A549 treated with CpdA at 1 μM for 4 hours (cell line): ENCODE measurements at places on chromosomes 1 and 21. TPM values are rescaled to one million over a fixed set of nuclear protein-coding genes. Genes with fewer than 3 reads are reported as not detected.

The FAM3B gene
- total RNA-seq, result 0.03 TPM in 1 of 5 replicates, not detected in the others

The MATN1 gene
- 0.05 to 0.25 TPM (median 0.07 TPM) in 4 of 5 replicates, not detected in the other for total RNA-seq

The AHCTF1 gene
- 21.1 to 37.7 TPM (median 28.0 TPM) in 5 replicates for total RNA-seq

The NBPF19 gene
- 3.4 to 4.8 TPM (median 4.0 TPM) in 5 replicates for total RNA-seq

The CELA3A gene
- not detected in 5 replicates for total RNA-seq

The ZBTB48 gene
- total RNA-seq, result 11.5 to 15.5 TPM (median 15.2 TPM) in 5 replicates

The RNU1-4 gene
- not detected in 5 replicates for total RNA-seq

The PEX14 gene
- 11.9 to 16.0 TPM (median 15.9 TPM) in 5 replicates for total RNA-seq

The FCMR gene
- total RNA-seq, result 3.9 to 6.6 TPM (median 3.9 TPM) in 5 replicates

The OR2T6 gene
- total RNA-seq, result not detected in 5 replicates

The CYP4B1 gene
- total RNA-seq, result not detected in 5 replicates

The UBXN10 gene
- not detected in 5 replicates for total RNA-seq

The F3 gene
- 1.5 to 3.3 TPM (median 2.7 TPM) in 5 replicates for total RNA-seq

The RGS8 gene
- total RNA-seq, result not detected in 5 replicates

The CSMD2 gene
- 0.01 TPM in 1 of 5 replicates, not detected in the others for total RNA-seq

The REN gene
- not detected in 5 replicates for total RNA-seq

The KIF21B gene
- 1.8 to 3.8 TPM (median 2.8 TPM) in 5 replicates for total RNA-seq

The HSD3B1 gene
- total RNA-seq, result not detected in 5 replicates

The DCST1 gene
- 0.02 TPM in 1 of 5 replicates, not detected in the others for total RNA-seq

The WASF2 gene
- 40.1 to 52.5 TPM (median 48.7 TPM) in 5 replicates for total RNA-seq

The SELENOF gene
- 129 to 196 TPM (median 158 TPM) in 5 replicates for total RNA-seq

The PALMD gene
- total RNA-seq, result 0.38 to 0.71 TPM (median 0.49 TPM) in 5 replicates

The CD58 gene
- total RNA-seq, result 20.8 to 24.0 TPM (median 22.9 TPM) in 5 replicates

The CHD1L gene
- 31.8 to 36.6 TPM (median 33.7 TPM) in 5 replicates for total RNA-seq

The DIO1 gene
- total RNA-seq, result not detected in 5 replicates

The CDA gene
- 32.1 to 47.4 TPM (median 36.1 TPM) in 5 replicates for total RNA-seq

The ARPC5 gene
- total RNA-seq, result 144 to 192 TPM (median 166 TPM) in 5 replicates

The TNFRSF1B gene
- total RNA-seq, result 0.33 to 0.59 TPM (median 0.40 TPM) in 5 replicates

The CLCA1 gene
- not detected in 5 replicates for total RNA-seq

The ADAMTSL4 gene
- total RNA-seq, result 2.2 to 3.3 TPM (median 3.0 TPM) in 5 replicates

The SPATC1L gene
- total RNA-seq, result 0.07 TPM in 1 of 5 replicates, not detected in the others

The CD53 gene
- 0.05 TPM in 1 of 5 replicates, not detected in the others for total RNA-seq

The PADI1 gene
- total RNA-seq, result 1.3 to 2.3 TPM (median 1.8 TPM) in 5 replicates

The BGLAP gene
- total RNA-seq, result 0.27 to 1.2 TPM (median 0.44 TPM) in 4 of 5 replicates, not detected in the other

The LEMD1 gene
- not detected in 5 replicates for total RNA-seq

The ANXA9 gene
- total RNA-seq, result 0.70 to 1.3 TPM (median 0.83 TPM) in 5 replicates

The RNF186 gene
- total RNA-seq, result not detected in 5 replicates

The C2CD4D gene
- not detected in 5 replicates for total RNA-seq

The NTNG1 gene
- total RNA-seq, result not detected in 5 replicates

The CFAP74 gene
- total RNA-seq, result 0.01 TPM in 1 of 5 replicates, not detected in the others

The PTBP2 gene
- 6.0 to 9.0 TPM (median 6.7 TPM) in 5 replicates for total RNA-seq

The BARHL2 gene
- not detected in 5 replicates for total RNA-seq

The ERICH3 gene
- total RNA-seq, result not detected in 5 replicates

The STK40 gene
- 8.6 to 13.0 TPM (median 10.5 TPM) in 5 replicates for total RNA-seq
